ENCODE measurements at places on chromosomes 5 and 9. TPM values are rescaled to one million over a fixed set of nuclear protein-coding genes. Genes with fewer than 3 reads are reported as not detected.

The LEAP2 gene
- 3.1 TPM for total RNA-seq

The PNPLA7 gene
- total RNA-seq = 25.2 TPM

The IGFBPL1 gene
- total RNA-seq = not detected

The MYOT gene
- total RNA-seq = 21.3 TPM

DNA sequence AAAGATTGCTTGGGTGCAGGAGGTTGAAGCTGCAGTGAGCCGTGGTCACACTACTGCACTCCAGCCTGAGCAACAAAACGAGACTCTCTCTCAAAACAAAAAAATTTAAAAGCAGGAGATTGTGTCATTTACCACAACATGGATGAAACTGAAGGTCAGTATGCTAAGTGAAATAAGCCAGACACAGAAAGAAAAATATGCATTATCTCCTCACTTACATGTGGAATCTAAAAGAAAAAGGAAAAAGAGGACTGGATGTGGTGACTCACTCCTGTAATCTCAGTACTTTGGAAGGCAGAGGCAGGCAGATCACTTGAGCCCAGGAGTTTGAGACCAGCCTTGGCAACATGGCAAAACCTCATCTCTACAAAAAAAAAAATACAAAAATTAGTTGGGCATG lies 146.8 kb upstream of the DAPK1 start:
- H3K27ac ChIP-seq = no peak overlapping the region
- H3K36me3 ChIP-seq = no peaks in the 10 kb centered on the region
- H3K27me3 ChIP-seq = no peaks in the 10 kb centered on the region
- no peak overlapping the region for H3K4me3 ChIP-seq
- DNase-seq = no peak
- no peaks in the 10 kb centered on the region for H3K4me1 ChIP-seq

DNA sequence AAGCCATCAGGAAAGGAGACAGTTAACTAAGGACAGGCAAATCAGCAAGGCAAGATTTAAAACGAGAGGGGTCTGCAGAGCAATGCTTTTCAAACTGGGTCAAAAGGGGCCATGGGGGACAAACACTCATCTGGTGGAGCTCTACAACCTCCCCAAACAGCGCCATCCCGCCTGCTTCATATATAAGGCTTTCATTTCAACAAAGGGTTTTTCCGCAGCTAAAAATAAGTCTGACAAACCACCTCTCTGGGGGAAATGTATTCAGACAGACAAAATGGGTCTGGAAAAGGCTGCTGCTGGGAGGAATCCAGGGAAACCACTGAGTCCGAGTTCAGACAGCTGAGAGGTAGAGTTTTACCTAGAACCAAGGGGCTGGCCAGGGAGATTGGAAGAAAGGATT lies 8.3 kb upstream of the SEPTIN8 start:
- no peak for DNase-seq
- H3K4me3 ChIP-seq = no peak overlapping the region
- no peaks in the 10 kb centered on the region for H3K4me1 ChIP-seq
- no peaks in the 10 kb centered on the region for H3K36me3 ChIP-seq
- no peaks in the 10 kb centered on the region for H3K27me3 ChIP-seq

DNA sequence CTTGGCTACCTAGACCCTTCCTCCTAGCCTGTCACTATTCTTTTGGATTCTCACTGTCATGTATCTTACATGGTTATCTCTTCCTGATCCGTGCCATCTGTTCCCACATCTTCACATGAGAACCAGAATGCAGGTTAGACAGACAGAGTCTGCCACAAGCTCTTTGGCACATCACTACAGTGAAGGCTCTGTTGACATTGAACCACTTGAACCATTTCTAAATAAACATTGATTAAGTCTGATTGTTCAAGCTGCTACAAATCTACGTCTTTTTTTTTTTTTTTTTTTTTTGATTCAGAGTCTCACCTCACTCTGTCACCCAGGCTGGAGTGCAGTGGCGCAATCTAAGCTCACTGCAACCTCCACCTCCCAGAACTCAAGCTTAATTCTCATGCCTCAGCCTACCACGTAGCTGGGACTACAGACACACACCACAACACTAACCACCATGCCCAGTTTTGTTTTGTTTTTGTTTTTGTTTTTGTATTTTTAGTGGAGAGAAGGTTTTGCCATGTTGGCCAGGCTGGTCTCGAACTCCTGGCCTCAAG lies 85.1 kb upstream of the LRRTM2 start:
- no peak for DNase-seq
- H3K4me3 ChIP-seq = no peak overlapping the region
- H3K27me3 ChIP-seq = no peaks in the 10 kb centered on the region
- no peak overlapping the region for H3K27ac ChIP-seq
- no peaks in the 10 kb centered on the region for H3K36me3 ChIP-seq
- no peaks in the 10 kb centered on the region for H3K4me1 ChIP-seq

DNA sequence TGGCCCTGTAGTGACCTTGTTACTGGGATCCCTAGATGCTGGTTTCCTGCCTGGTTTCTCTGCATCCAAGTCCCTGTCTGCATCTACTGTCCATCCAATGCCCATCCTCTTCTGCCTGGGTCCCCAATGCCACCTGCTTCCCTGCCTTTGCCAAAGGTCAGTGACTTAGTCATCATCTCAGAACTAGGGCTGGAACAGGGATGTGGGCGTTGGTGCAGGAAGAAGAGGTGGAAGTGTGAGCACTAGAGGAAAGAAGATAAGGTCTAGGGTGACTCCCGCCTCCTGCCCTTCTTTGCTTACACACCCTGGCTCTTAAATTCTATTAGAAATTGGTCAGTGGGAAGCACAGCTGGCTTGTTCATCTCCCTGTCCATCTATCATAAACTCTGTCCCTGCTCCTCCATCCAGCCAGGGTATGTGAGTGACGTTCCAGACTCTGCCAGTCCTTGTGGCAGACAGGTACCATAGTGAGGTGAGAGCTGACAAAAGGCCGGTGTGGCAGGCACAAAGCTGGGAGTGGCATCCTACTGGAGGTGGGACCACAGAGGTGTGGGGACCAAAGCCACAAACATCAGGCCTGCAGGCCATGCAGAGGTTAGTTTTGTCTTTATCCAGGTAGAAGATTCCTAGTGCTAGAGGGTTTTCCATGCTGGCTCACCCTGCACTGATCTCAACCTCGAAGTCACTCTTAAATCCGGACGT lies 9.2 kb downstream of the PTPN3 start:
- no peaks in the 10 kb centered on the region for H3K27me3 ChIP-seq
- H3K4me1 ChIP-seq = no peaks in the 10 kb centered on the region
- no peaks in the 10 kb centered on the region for H3K36me3 ChIP-seq
- no peak for DNase-seq
- no peak overlapping the region for H3K4me3 ChIP-seq

DNA sequence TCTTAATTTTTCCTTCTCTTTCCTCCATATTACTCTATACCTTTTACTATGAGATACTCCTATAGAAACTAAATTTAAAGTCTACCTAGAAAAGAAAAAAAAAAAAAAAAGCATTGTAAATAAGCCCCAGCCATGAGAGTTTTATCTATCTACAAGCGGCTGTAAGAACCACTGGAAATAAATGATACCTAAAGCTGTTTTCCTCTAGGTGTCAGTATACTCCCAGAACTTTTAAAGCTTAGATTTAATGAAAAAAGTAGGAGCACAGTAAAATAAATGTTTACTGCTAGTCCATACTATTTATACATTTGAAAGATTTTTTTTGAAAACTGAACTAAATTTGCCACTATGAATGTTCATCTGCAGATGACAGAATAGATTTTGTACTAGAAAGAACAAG lies 26.2 kb downstream of the TYRP1 start:
- no peaks in the 10 kb centered on the region for H3K4me1 ChIP-seq
- no peaks in the 10 kb centered on the region for H3K36me3 ChIP-seq
- no peak overlapping the region for H3K4me3 ChIP-seq
- no peak for DNase-seq
- H3K27ac ChIP-seq = no peak overlapping the region
- H3K27me3 ChIP-seq = no peaks in the 10 kb centered on the region

DNA sequence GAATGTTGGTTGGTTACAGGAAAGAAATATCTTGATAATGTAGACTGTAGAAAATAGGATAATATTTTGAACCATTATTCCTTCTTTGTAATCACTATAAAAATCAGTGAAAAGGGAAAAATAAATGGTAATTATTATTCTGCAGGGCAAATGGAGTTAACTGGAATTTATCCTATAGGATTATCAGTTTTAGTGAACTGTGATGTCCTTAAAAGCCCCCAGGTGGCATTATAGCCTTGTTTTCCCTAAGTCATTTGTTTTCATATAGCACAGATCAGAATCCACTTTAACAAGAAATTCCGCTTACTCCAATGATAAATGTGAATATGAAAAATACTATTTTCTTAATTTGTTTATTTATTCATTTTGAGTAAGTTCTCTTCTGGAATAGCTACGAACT lies 26.2 kb upstream of the WDR41 start:
- H3K36me3 ChIP-seq = no peaks in the 10 kb centered on the region
- no peaks in the 10 kb centered on the region for H3K4me1 ChIP-seq
- H3K27ac ChIP-seq = no peak overlapping the region
- DNase-seq = no peak

- H3K4me3 ChIP-seq = no peak overlapping the region
- H3K27ac ChIP-seq = no peak overlapping the region
- no peaks in the 10 kb centered on the region for H3K27me3 ChIP-seq
- DNase-seq = no peak
Measured at GRCh38 chr5:147519380-147519779, 9.5 kb upstream of the DPYSL3 start.

- H3K27me3 ChIP-seq = no peaks in the 10 kb centered on the region
- no peak for DNase-seq
- peak overlapping the region; percentile 77 for H3K27ac ChIP-seq
- H3K4me3 ChIP-seq = no peak overlapping the region
- H3K4me1 ChIP-seq = peaks cover 6% of the 10 kb centered on the region
Measured at GRCh38 chr5:149782895-149783586, 52.9 kb downstream of the PPARGC1B start.

- H3K36me3 ChIP-seq = no peaks in the 10 kb centered on the region
- no peaks in the 10 kb centered on the region for H3K4me1 ChIP-seq
- no peaks in the 10 kb centered on the region for H3K27me3 ChIP-seq
Measured at GRCh38 chr5:167152561-167152960, 1138.9 kb upstream of the WWC1 start.

DNA sequence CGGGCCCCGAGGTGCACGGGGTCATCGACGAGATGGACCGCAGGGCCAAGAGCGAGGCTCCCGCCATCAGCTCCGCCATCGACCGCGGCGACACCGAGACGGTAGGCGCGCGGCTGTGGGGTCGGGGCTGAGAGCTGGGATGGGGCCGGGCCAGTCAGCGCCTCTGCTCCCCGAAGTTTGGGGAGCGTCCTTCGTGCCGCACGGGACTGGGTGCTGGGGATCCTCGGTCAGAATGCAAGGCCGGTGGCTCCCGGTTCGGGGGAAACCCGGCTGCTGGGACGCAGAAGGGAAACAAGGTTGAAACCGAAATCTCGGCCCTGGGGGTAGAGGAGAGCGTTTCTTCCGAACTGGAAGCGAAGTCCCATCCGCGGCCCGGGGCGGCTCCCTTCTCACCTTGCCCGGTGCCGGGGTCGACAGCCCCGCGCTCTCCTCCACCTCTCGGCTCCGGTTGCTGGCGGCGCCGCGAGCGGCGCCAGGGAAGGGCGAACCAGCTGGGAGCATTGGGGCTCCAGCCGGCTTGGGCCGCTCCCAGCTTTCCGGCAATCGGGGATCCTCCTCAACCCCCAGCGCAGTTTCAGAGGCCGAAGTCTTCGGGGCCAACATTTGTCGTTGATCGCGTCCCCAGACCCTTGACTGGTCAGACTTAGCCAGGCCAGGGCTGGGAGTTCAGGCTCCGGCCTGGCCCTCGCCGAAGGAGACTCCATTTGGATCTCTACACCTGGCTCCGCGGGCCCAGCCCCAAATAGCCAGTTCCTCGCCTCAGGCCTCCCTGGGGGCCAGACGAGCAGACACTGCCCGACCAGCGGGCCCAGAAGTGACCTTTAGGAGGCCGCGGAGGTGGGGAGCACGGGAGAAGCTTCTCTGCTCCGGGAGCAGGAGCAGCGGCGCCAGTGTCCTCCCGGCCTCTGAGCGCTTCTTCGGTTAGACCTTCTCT lies 1.1 kb downstream of the LHX2 start:
- H3K27ac ChIP-seq = no peak overlapping the region
- no peak for DNase-seq
- no peak overlapping the region for H3K4me3 ChIP-seq

DNA sequence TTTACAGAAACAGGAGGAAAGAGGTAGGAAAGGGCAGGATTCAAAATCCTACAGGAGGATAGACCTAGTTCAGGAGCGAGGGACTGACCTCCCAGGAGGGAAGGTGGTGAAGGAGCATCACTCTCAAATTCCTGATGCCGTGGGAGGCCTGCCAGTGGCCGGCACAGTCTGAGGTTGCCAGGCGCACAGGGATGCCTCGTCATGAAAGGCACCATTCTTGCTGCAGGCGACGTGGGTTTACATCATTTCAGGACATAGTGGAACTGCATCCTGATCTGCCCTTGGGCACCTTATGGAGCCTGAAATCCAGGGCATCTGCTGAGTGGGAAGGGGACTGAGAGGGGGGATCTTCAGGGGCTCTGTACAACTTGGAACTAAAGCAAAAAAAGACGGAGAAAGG lies 163.2 kb upstream of the S1PR3 start:
- no peak overlapping the region for H3K4me3 ChIP-seq
- no peaks in the 10 kb centered on the region for H3K27me3 ChIP-seq

DNA sequence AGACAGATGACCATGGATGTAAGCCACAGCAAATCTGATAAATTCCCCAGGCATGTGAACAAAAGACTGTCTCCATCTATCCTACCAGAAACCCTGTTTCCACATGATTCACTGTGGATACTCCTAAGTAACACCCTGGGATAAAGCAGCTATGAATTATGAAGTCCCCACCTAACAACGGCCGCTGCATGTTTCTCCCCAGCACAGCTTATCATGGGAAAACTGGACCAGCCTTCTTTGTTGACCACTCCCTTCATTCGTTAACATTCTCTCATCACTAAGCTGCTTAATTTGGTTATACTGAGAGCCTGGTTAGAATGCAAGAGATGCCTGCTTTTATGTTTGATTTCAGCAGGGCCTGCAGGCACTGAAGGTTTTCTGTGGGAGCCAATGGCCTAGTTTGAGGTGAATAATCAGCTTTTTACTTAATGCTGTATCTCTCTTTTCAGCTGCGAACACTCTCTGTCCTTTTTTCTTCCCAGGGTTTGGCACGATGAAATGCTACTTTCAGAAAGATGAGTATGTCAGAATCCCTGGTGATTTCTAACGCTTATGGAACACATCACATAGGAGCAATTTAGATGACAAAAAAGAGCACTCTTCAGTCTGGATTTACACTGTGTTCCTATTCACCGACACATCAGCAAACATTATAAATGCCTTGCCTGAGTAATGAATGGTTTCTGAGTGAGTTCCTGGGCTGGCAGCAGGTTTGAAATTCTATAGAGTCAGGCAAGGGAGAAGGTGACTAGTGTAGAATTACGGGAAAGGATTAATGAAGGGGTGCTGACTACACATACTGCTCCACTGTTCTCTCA lies 318.4 kb upstream of the ZNF608 start:
- H3K4me3 ChIP-seq = no peak overlapping the region
- no peaks in the 10 kb centered on the region for H3K4me1 ChIP-seq
- no peaks in the 10 kb centered on the region for H3K36me3 ChIP-seq
- no peak overlapping the region for H3K27ac ChIP-seq

DNA sequence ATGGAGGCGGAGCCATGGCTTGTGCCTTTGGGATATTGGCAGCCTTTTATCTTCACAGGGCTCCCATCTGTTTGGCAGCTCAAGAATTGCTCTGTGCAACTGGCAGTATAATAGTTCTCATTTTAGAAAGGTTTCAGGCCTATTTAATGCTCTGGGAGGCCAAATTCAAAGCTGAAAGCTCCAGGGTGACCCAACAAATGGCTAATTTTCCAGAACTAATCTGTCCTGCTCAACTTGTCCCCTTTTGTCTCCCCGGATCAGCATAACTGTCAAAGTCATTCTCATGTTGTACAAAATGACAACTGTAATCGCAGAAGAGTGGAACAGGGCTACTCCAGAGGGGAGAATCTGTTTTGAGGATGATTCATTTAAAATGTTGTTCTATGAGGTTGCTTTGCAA lies 52.6 kb upstream of the CXCL14 start:
- no peaks in the 10 kb centered on the region for H3K27me3 ChIP-seq
- H3K4me1 ChIP-seq = no peaks in the 10 kb centered on the region
- no peaks in the 10 kb centered on the region for H3K36me3 ChIP-seq
- H3K27ac ChIP-seq = no peak overlapping the region
- H3K4me3 ChIP-seq = no peak overlapping the region

Data from tibial nerve (tissue), 4 donors.